Endothelial cell of umbilical vein (primary cell): ENCODE measurements at places on chromosomes 16 and 17. TPM values are rescaled to one million over a fixed set of nuclear protein-coding genes. Genes with fewer than 3 reads are reported as not detected.

- no peak for DNase-seq
Observed at GRCh38 chr16:47034455-47034854, 61.0 kb upstream of the DNAJA2 start.

GRCh38 chr17:28267720-28268609, 51.0 kb upstream of the TMEM97 start:
- no peak for DNase-seq

DNA sequence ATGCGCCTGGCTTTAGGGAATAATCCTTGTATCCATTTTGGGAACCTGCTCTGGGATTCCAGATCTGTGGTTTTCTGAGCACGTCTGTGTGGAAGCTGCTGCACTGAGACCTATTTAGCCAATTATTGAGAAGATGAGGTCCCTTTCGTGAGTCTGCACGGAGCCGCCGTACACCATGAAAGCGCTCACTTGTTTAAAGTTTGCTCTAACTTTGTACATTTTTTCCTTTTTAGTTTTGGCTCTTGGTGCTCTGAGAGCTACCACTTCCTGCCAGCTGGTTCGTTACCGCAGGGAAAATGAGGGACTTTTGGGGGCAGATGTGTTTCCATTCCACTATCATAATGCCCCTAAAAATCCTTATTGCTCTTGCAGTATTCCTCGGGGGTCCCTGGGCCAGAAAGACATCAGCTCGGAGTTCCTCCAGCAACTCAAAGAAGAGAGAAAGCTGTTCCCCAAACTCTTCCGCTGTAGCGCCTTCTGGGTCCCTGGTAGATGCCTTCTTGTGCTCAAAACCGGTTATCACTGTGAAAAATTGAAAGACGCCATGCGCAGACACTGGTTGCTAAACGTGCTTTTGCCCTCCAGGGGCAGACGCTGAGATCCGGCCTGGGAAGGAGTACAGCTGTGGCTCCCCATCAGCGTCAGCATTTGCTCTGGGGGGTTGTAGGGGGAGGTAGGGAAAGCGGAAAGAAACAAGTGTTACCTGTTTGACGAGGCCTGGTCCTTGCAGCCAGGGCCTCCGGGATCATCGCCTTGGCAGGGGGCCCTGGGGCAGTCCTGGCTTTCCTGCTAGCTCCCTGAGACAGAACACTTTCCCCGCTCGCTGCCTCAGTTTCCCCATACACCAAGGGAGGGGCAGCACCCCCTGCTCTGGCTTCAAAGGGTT, 238.1 kb downstream of the MRTFB start:
- no peak for DNase-seq

GRCh38 chr17:51035431-51035830, 85.2 kb downstream of the SPAG9 start:
- peak; percentile 68 for DNase-seq

- no peak for DNase-seq
Observed at GRCh38 chr17:77942112-77942988, 16.2 kb upstream of the TNRC6C start.

- DNase-seq: peak; percentile 30
Observed at GRCh38 chr17:44065668-44066203, 735 bp downstream of the LSM12 start.

DNA sequence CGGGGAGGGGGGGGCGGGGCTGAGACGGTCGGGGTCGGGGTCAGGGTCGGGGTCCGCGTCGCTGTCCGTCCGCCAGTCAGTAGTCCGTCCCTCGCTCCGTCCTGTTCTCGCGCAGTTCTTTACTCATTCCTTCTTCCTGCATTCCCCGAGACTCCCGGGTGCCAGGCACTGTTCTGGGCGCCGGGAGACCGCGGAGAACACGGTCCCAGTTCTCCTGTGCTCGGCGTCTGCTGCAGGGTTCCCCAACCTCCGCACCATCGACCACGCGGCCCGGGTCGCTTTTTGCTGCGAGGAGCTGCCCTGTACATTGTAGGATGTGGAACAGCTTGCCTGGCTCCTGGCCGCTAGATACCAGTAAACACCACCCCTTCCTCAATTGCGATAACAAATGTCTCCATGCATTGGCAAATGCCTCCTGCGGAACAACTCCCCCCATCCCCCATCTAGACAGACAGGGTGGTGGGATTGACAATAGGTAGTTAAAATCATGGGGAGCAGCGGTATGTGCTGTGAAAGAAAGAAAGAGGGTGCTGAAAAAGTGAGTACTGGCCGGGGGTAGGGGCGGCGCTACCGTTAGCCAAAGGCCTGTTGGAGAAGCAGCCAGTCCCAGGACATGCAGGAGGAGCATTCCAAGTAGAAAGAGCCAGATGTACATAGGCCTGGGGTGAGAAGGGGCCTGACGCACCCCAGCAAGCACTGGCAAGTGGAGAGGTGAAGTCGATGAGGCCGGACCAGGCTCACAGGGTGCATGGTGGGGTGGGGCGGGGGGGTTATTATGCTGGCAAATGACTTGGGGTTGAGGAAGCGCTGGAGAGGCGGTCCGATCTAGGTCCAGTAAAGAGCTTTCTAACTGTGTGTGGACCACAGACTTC, 631 bp downstream of the TRAF7 start:
- peak; percentile 65 for DNase-seq

GRCh38 chr17:65819810-65820209, 258.4 kb upstream of the AXIN2 start:
- no peak for DNase-seq

- no peak for DNase-seq
Observed at GRCh38 chr17:44773140-44773539, 14.4 kb downstream of the ADAM11 start.

GRCh38 chr17:10058921-10059683, 139.3 kb downstream of the GAS7 start:
- DNase-seq: no peak

DNA sequence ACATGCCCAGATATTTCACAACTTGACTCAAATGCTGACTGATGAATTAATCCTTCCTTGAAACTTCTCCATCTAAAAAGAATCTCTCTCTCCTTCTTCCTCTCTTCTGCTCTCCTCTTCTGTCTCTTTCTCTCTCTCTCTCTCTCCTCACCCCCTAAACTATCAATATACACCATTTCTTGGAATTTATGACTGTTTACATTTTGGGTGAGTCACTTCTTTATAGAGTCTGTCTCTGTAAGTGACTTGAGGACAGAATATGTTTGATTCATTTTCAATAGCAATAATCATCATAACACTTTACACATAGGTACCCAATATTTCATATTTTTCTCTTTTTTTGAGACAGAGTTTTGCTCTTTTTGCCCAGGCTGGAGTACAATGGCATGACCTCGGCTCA, 15.3 kb downstream of the OR3A1 start:
- DNase-seq: no peak

- no peak for DNase-seq
Observed at GRCh38 chr16:79175286-79176057, 425.1 kb downstream of the MAF start.

GRCh38 chr17:4525691-4526397, 27.2 kb downstream of the SPNS2 start:
- DNase-seq: no peak

- no peak for DNase-seq
Observed at GRCh38 chr16:58518083-58518979, 3.0 kb downstream of the SETD6 start.

GRCh38 chr16:53126390-53126789, 71.6 kb downstream of the CHD9 start:
- no peak for DNase-seq

GRCh38 chr17:63675607-63676546, 24.0 kb downstream of the LIMD2 start:
- peak; percentile 99 for DNase-seq

DNA sequence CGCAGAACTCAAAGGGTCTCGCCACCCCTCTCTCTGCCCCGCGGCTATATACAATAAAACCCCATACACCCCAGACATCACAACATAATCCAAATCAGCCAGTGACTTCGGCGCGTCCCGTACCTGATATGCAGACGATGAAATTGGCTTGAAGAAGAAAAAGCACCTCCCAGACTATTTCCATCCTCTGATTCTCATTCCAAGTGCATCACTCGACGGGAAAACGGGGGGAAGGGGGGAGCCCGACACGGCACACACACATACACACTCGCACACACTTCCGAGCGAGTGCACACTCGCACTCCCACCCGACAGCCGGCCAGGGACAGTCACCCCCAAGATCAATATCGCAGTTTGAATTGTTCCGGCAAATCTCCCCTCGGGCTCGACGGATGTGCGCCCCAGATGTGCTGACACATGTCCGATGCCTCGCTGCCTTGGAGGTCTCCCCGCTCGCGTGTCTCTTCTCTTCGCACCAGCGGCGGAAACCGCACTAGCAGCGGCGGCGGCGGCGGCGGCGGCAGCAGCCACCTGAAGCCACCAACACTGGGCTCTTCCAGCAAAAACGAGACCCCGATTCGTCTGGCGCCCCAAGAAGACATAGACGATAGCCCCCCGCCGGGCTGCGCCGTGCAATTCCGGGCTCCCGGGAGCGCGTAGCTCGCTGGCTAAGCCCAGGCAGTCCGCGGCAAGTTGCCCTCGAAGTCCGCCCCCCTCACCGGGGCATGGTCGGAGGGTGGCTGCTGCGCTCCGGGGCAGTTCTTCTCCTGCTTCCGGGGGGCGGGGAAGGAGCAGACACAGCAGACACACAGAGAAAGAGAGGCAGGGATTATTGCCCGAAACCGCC, 688 bp downstream of the CA10 start:
- no peak for DNase-seq

- no peak for DNase-seq
Observed at GRCh38 chr17:48608494-48608834, 2.4 kb downstream of the HOXB7 start.

DNA sequence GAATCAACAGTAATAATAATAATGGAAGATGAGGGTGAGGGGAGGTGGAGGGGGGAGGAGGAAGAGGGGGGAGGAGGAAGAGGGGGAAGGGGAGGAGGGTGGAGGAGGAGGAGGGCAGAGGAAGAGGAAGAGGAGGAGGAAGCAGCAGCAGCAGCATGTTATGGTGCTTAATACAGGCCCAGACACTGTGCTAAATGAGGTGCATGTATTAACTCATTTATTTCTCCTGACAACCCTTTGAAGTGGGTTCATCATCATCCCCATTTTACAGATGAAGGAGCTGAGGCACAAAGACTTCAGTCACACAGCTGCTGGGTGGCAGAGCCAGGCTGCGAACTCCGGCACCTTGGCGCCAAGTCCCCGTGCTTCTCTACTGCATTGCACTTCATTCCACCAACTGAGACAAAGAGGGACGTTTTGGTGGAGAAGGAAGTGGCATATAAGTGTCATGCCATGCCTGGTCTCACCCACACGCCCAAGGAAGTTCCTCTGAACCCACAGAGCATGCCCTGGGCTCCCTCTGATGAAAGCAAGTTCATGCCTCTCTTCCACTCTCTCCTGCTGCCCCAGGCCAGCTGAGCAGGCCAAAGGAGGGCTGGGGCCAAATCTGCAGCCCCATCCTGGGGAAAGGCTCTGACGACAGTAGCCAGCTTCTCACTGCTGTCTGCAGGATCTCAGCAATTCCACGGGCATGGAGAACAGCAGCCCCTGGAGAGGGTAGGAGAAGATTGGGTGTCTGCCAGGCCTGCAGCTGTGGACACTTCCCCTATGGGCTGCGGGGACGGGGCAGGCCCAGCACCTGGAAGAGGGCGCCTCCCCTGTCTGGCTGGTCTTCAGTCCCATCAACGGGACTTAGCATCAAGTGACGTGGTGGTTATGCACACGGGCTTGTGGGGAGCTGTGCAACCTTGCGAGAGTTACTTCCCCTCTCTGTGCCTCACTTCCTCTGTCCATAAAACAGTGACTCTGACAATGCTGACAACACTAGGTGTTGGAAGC, 21.8 kb downstream of the XYLT1 start:
- no peak for DNase-seq

DNA sequence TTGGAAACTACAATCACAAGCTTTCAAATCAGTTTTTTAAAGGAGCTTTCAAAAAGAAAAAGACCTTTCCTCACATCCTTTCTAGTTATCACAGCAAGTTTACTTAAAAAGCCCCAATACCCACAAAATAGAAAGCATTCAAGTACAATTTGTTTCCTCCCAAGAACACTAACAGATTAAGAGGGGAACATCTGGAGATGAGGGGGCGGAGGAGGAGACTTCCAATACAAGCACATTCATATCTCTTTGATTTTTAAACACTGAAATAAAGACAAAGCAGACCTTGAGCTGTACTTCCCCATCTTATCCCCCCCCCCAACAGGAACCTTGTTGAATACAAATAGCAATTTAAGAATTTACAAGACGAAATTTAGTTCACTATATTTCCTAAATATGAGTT, 2.0 kb downstream of the YWHAE start:
- no peak for DNase-seq

DNA sequence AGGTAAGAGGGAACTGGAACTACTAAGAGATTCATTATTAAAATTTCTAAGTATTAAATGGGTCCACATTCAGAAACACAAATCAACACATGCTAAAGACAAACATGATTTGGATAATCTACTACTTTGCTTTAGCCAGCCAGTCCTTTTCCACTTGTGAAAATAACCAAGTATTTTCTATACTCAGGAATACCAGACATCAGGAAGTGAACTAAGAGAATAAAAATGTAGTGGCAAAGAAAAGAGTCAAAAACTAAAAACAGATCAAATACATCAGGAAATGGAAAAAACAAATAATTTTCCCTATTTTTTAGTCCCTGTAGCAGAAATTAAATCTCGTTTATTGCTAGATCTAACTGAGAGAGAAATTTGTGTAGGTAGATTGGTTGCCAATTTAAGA, 78.0 kb downstream of the MYO1D start:
- peak; percentile 63 for DNase-seq

DNA sequence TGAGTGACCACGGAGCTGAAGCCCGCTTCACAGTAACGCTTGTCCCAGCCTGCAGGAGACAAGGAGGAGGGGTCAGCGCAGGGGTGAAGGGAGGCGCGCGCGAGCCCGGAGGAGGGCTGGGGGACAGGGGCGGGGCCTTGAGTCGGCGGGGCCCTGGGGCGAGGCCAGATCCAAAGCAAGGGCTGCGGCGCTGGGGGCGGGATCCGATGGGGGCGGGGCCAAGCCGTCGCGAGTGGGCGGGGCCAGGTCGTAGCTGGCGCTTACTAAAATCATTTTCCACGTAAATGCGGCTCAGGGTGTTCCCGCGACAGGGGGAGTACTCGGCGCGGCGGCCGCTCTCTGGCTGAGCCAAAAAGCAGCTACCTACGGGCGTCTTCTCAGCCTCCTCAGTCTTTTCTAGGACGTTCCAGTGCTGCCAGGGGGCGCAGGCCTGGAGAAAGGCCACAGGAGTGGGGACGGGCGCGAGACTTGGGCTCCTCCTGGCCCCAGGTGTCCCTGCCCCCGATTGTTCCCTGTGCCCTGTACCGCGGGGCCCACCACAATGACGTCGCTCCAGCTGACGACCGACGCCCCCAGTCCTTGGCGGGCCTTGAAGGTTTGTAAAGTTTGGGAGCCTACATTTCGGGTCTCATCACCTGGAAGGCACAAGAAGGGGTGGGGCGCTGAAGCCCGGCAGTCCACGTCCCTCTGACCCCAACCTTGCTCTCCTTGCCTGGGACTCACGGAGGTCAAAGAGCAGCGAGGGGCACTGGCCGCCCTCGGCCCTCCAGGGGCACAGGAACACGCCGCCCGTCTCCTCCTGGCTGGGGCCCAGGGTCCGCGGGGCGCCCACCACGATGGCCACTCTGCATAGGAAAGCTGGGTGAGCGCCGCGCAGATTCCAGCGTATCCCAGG, 3.9 kb downstream of the ITGA2B start:
- DNase-seq: peak; percentile 79

Gene CLEC18B
- 0.25 and 0.49 TPM in 2 replicates for total RNA-seq

Gene TPSG1
- total RNA-seq: not detected in 2 replicates

Gene TP53TG3
- total RNA-seq: not detected in 2 replicates

Gene VAMP2
- total RNA-seq: 31.7 and 35.9 TPM in 2 replicates

Gene RCVRN
- not detected in 2 replicates for total RNA-seq

Gene GSDMA
- total RNA-seq: not detected in 2 replicates

Gene PARD6A
- total RNA-seq: 1.3 and 1.7 TPM in 2 replicates

Gene OMG
- not detected in 2 replicates for total RNA-seq

Gene ADCY9
- 13.1 and 14.0 TPM in 2 replicates for total RNA-seq

Gene TMEM98
- total RNA-seq: 83.6 and 101 TPM in 2 replicates

Gene ACSM5
- not detected in 2 replicates for total RNA-seq
